ENCODE measurements at places on chromosomes 6 and 20.

- no peak for DNase-seq
These were observed 67.3 kb downstream of the MDGA1 start for GRCh38 chr6:37630281-37630799.

DNA sequence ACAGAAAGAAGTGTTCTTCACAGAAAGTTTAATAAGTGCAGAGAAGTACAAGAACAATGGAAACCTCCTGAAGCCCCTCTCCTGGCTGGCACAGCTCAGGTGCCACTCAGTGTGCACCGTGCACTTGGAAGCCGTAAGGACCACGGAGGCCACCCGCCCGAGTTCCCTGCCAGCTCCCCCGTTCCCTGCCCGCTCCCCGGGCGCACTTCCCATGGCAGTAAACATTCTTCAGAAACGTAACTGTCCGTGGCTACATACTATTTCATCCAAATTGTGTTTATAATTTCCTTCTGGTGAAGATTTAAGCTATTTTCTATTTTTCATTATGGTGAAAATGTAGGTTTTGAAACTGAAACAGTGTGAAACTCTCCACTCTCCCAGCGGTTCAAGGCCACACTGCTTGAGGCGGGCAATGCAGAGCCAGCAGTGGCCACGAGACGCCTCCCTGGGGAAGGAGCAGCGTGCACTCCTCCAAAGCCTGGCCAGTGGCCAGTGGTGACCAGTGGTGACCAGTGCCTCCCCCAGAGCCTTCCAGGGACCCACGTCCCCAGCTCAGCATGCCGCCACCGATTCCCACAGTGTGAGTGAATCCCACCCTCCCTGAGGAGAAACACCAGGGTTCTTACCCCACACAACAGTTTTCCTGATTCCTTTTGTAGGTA lies 46.4 kb downstream of the TAF4 start:
- no peak for DNase-seq

DNA sequence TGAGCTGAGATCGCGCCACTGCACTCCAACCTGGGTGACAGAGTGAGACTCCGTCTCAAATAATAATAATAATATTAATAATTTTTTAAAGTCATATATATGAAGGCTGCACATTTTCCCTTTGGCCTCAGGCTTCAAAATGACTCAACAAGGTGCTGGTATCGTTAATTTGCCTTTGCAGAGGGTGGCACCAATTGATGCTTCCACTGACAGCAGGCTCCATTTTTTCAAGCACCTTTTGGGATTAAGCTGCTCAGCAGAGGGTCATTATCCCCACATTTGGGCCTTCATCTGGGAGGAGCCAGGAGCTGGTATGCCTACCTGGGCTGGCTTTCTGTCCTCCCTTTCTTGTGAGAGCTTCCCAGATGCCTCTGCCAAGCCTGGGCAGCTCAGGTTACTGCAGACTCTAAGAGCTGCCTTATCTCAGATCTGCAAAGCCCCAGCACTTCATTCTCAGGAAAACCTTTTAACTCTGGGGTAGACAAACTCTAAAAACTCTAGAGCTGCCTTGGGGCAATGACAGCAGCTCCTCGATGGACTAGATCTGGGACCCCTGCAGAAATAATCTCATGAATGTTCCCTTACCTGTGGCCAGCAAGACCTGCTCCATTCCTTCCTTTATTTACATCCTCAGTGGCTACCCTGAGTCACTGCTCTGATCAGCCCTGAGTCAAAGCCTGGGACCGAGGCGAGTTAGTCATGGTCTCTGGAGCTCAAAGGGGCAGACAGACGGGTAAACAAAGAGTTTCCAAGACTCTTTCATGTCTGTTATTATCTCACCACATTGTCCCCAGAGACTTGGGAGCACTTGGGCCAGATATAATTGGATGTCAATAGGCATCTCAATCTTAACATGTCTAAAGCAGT lies 80.0 kb upstream of the EYA2 start:
- DNase-seq = no peak

DNA sequence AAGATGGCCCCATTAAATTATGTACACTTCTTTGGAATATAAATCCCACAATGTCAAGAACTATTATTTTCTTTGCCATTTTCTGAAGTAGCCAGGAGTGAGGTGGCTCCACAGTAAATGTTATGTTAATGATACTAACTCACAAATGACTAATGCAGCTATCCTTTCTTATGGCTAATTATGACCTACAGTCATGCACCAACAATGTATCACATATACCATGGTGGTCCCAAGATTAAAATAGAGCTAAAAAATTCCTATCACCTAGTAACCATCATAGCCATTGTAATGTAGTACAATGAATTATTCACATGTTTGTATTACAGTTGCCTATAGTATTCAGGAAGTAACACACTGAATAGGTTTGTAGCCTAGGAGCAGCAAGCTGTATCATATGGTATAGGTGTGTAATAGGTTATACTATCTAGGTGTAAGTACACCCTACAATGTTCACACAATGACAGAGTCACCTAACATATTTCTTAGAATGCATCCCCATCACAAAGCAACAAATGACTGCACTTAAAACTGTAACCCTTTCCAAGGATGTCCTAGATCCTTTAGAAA lies 15.3 kb downstream of the ECHDC1 start:
- DNase-seq = no peak

- no peak for DNase-seq
These were observed 694.3 kb upstream of the FLRT3 start for GRCh38 chr20:15031546-15032351.

GRCh38 chr20:49608752-49609670 lies 41.1 kb upstream of the PTGIS start:
- peak; percentile 60 for DNase-seq

GRCh38 chr20:13567663-13568062 lies 71.1 kb downstream of the TASP1 start:
- no peak for DNase-seq

GRCh38 chr6:36114798-36115408 lies 15.4 kb upstream of the MAPK13 start:
- DNase-seq = no peak

DNA sequence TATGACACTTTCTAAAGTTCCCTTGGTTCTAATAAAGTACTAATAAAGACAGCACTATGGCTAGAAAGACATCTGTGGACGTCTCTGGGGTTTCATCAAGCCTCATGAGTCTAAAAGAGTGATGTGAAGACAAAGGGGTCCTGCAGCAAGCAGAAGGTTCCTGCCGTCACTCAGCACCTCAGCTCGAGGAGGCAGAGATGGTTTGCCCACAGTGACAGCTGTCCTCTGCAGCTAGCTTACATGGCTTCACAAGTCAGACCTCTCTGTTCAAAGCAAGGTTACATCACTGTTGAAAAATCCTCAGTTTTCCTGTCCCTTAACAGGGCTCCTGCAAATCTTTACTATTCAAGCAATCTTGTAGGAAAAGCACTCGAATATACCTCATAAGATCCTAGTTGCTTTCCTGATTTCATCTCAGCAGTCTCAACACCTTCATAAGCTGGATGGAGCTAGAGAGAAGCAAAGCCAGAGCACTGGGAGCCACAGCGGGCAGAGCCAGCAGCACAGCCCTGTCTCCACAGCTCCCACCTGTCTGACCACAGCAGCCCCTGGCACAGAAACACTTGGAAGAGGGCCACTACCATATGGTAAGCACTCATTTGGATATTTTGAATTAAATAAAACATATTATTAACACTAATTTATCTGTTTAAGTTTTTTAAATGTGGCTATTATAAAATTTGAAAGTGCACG lies 202.3 kb downstream of the GMDS start:
- no peak for DNase-seq

DNA sequence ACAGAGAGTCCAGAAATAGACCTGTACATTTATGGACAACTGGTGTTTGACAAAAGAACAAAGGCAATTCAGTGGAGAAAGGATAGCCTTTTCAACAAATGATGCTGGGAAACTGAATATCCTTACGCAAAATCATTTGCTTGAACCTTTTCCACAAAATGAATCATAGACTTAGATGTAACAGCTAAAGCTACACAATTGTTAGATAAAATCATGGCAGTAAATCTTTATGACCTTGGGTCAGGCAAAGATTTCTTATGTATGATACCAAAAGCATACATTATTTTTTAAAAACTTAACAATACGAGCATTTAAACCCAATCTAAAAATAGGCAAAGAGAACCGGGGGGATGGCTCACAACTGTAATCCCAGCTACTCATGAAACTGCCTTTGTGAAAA lies 73.5 kb upstream of the DST start:
- DNase-seq = no peak

- DNase-seq = no peak
These were observed 91.5 kb upstream of the GCM1 start for GRCh38 chr6:53240139-53240538.

DNA sequence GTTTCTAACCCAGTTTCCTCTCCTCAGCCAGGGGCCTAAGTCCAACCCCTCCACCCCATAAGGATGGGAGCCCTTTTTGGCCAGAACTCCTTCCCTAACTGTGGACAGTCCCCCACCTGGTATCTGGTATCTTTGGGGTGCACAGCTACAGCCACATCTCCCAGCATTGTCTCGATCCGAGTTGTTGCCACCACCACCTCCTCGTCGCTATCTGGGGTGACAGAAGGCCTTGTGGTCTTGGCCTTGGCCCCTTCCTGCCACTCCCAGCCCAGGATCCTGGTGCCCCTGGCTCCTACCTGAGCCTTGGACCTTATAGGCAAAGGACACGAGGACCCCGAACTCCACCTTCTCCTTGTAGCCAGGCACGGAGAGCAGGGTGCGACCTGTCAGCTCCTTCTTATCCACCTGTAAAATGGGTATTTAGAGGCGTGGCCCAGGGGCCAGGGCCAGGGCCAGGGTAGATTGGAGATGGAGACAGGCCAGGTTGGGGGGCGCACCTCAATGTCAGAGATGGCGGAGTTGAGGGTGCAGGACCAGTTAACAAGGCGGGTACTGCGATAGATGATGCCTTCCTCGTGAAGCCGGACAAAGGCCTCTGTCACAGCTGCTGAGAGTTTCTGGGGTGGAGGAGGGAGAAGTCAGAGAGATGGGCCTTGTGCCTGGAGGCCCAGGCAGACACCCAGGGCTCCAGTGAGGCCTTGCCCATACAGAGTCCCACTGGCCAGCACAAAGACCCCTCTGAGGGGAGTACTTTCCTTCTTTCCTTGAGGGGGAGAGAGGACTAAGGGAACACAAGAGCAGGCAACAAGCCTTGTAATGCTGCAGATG lies 7.2 kb upstream of the VWA7 start:
- no peak for DNase-seq

DNA sequence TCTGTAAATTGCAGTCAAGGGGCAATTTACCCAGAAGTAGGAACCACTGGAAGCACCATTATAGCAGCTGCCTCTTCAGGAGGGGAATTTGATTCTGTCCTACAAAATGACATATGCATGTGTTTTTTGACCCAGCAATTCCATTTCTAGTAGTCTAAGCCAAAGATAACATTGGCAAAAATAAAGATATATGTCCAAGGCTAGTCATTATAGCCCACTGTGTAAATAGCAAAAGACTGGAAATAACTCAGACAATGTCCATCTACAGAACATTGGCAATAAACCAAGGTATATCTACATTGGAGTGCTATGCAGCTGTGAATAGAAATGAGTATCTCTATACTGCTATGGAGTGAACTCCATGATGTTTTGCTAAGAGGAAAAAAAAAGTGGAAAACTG lies 12.5 kb upstream of the PANK2 start:
- no peak for DNase-seq

GRCh38 chr6:11426571-11426970 lies 111.0 kb upstream of the TMEM170B start:
- DNase-seq = no peak

DNA sequence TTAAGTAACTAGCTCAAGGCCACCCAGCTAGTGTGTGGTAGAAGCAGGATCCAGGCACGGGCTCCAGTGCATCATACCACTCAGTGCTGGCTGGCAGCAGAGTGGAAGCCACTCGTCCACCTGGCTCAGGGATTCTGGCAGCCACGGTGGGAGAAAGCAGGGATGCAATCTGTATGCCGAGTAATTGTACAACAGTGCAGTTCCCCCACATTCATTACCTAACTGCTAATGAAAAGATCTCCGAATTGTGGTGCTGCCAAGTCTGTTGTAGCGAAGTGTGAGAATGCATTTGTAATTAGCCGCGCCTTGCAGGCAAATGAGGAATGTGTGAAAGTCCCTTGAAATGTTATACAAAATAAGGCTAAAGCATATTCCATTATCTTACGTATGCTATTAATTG lies 29.0 kb downstream of the KCNG1 start:
- no peak for DNase-seq

- DNase-seq = no peak
These were observed 5.3 kb upstream of the TNFRSF6B start for GRCh38 chr20:63690898-63691710.

GRCh38 chr6:41570259-41570615 lies 24.1 kb downstream of the FOXP4 start:
- no peak for DNase-seq

- no peak for DNase-seq
These were observed 249.5 kb downstream of the SOX4 start for GRCh38 chr6:21842875-21843645.

- no peak for DNase-seq
These were observed 43.0 kb upstream of the ZFAND3 start for GRCh38 chr6:37776566-37776965.

- no peak for DNase-seq
These were observed 145.2 kb downstream of the SYCP2 start for GRCh38 chr20:59788196-59788735.

GRCh38 chr6:90098001-90098531 lies 198.6 kb downstream of the BACH2 start:
- no peak for DNase-seq

GRCh38 chr6:20340068-20340848 lies 61.4 kb upstream of the E2F3 start:
- no peak for DNase-seq

DNA sequence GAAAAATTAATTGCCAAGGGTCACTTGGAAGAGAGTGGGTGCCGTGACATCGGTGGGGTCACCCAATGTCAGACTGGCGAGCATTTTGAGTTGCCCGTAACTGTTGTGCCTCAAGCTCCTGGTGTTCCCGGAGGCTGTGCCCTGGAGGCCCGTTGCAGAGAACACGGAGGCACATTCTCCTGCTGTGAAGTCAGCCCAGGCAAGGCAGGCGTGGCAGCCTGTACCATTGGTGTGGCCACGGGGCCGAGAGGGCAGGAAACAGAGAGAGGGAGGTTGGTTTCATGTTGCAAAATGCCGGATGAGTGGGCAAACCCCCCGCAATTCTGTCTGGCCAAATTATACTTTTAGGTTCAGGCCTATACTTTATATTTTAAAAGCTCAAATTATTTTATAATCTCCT lies 81.2 kb downstream of the THBS2 start:
- no peak for DNase-seq

DNA sequence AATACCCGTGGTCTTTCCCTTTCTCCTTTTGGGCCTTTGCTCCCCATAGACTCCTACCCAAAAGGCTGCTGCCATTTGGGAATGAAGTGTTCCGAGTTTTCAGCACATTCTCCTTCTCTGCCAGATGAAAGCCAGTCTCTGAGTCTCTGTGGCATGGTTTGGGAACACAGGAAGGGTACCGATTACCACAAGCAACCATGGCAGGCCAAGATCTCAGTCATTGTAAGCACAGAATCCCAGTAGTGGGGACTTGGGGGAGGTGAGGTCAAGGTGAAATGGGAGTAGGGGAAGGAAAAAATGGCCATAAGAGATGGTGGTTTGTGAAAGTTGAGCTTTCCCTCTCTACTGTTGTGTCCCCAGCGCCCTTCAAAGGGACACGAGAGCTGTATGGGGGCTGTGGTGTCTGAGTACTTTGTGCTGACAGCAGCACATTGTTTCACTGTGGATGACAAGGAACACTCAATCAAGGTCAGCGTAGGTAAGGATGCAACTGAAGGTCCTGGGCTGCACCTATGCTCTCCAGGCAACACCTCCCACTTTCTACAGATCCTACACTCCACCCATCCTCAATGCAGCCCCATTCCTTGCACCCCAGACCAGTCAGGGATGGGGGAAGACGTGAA lies 4.1 kb downstream of the CFB start:
- DNase-seq = no peak

GRCh38 chr6:132484680-132485018 lies 28.3 kb downstream of the STX7 start:
- no peak for DNase-seq
